Stimulated activated CD4-positive, alpha-beta T cell treated with anti-CD3 and anti-CD28 coated beads, Interleukin-12 subunit alpha, Interleukin-12 subunit beta, amount 100 ng/mL, for 24 hours (primary cell): ENCODE measurements at places on chromosomes 6 and 20.

GRCh38 chr20:20603339-20603990 lies 109.0 kb downstream of the RALGAPA2 start:
- no peak for DNase-seq

DNA sequence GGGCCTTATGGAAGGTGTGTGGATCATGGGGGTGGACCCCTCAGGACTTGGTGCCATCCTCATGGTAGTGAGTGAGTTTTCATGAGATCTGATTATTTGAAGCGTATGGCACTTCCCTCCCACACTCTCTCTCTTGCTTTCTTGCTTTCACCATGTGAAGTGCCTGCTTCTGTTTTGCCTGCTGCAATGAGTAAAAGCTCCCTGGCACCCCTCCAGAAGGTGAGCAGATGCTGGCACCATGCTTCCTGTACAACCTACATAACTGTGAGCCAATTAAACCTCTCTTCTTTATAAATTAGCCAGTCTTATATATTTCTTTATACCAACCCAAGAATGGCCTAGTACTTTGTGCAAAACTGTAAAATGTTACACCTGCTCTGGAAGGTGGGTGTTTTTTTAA lies 396.8 kb upstream of the HS3ST5 start:
- DNase-seq: no peak

GRCh38 chr6:75968143-75968542 lies 104.3 kb downstream of the IMPG1 start:
- DNase-seq: no peak

DNA sequence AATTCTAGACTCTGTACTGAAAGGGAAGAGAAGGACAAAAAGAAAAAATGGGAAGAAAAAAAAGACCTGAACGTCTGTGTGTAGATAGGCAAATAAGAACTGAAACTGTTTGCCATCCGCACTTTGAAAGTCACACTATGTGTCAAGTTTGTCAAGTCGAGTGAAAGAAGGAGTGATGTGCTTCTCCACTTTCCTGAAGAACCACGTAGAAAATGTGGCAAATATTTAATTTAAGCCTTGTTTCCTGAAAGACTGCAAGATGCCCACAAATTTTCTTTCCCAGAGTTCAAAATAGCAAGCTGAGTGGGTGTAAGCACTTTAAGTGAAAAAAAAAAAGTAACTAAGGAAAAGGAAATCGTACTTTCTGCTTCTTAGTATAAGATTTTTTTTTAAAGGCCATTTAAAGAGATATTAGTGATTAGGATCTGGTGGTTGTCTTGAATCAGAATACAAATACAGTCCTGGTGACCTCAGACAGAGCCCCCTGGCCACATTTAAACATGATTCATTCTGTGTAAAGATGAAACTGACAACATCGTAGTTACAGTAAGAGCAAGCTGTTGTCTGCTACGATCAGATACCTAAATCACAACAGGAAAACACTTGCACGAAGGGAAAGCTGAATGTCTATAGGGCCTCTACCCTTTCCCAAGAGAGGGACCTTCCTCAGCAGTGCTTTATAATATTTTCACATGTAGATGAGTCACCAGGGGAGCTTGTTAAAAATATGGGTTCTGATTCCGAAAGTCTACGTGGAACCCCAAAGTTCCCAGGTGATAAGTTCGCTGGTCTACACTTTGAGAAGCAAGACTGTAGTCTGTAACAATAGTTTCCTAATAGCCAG lies 102.3 kb downstream of the HIVEP2 start:
- no peak for DNase-seq

- DNase-seq: no peak
Observed at GRCh38 chr20:19976595-19977372, 40.4 kb upstream of the NAA20 start.

- DNase-seq: no peak
Observed at GRCh38 chr6:122405417-122405816, 6.0 kb downstream of the HSF2 start.

- DNase-seq: no peak
Observed at GRCh38 chr6:116118608-116119007, 7.3 kb downstream of the COL10A1 start.

DNA sequence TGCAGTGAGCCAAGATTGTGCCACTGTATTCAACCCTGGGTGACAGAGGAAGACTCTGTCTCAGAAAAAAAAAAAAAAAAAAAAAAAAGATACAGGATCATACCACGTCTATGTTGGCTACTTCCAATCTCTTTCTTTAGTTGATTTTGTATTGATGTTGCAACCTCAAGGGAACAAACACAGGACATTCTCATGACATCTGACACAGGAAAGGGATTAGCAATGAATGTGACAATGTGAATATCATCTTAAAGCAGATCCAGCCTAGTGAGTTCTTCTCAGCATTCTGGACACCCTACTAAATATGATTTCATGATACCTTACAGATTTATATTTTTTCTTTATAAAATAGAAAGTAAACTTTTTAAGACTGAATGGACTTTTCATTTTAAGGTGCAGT lies 580.3 kb downstream of the PRKN start:
- no peak for DNase-seq

- no peak for DNase-seq
Observed at GRCh38 chr6:150636808-150637207, 37.1 kb downstream of the PLEKHG1 start.

- DNase-seq: no peak
Observed at GRCh38 chr6:167013067-167013466, 13.9 kb downstream of the CEP43 start.

DNA sequence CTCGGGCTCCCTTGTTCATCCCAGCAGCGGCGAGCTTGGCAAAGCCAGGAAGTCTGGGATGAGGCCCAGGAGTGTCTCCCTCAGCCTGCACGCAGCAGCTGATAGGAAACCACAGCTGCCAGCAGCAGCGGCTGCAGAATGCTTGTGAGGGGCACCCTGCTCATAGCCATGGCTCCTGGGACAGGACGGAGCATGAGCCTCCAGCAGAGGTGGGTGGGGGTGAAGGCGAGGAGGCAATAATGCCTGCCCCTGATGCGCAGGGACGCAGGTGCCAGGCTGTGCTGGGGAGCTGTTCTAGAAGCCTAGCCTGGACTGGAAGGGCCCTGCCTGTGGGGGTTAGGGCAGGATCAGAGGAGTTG lies 157.9 kb downstream of the CD83 start:
- DNase-seq: no peak

- no peak for DNase-seq
Observed at GRCh38 chr6:37435816-37436215, 2.8 kb downstream of the CMTR1 start.

GRCh38 chr6:131003488-131004386 lies 59.3 kb downstream of the EPB41L2 start:
- no peak for DNase-seq

DNA sequence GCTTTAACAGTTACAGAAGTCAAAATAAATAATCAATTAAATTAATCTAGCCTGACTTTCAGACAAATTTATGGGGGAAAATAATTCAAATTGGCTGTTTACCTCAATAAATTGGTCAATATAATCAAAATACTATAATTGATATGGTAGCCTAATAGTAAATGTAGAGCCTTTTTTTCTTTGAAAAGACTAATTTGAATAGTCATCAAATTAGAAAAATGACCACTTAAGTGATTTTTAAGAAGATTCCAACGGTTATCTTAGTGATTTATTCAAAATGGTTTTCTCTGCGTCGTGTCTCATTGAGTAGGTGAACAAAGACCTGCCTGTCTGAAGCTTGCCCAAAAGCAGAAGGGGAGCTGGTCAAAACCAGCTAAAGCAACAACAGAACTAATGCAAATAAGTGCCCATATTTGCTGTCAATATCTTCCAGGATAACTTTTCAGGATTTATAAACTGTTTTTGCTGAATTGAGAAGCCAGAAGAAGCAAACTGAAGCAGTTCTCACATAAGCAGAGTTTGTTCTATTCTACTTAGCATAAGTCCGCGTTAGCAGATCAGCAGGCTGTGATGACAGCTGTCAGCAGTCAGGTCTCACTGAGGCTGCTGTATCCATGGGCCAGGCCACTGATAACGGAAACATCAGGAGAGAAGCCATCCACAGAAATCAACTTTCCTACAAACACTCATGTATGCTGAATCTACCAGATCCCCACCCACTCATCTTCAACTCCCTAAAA lies 7.0 kb downstream of the RCAN2 start:
- no peak for DNase-seq

GRCh38 chr6:13400772-13401171 lies 72.4 kb upstream of the TBC1D7 start:
- no peak for DNase-seq

GRCh38 chr6:15761045-15761502 lies 98.2 kb upstream of the DTNBP1 start:
- no peak for DNase-seq

DNA sequence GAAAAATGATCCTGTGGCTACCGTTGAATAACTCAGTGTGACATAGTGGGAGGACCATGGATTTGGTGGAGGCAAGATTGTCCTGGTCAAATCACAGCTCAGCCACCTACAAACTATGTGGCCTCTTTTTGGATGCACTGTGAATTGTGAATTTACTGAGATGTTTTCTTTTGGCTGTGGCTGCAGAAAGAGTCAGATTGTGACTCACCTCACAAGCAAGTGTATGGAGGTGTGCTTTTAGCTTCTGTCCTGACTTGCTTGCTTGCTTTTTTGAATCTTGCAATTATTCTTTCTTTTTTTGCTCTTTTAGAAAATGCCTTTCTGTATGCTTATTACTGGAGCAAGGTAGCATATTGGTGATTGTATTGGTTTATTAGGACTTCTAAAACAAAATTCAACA lies 122.9 kb upstream of the FOXO3 start:
- no peak for DNase-seq

- DNase-seq: no peak
Observed at GRCh38 chr20:38167851-38168760, 3.0 kb upstream of the TGM2 start.

- DNase-seq: no peak
Observed at GRCh38 chr6:160999516-160999915, 7.9 kb downstream of the MAP3K4 start.

DNA sequence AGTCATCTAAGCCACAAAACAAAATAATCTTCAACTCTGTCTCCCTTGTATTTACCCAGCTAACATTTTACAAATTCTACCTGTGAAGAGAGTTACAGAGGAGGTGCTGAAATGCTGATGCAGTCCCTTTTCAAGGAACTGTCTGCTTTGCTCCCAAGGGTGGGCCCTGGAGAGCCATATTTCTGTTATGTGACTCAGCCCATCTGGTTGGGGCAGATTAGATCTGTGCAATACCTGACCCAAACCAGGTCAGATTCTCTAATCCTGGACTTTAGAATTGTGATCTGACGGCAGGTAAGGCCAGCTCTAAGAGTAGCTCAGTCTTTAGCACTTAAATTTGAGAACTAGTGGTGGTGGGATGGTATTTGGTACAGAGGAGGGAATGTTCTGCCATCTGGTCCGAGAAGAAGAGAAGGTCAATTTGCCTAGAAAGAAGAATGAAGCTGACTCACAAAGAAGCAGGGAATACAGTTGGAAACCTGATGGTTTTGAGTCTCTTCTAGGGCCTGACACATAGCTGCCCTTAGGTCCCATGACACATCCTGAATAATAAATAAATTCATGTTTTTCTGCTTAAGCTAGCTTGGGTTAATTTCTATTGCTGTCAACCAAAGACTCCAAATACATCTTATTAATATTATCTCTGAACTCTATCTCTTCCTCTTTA lies 8.1 kb downstream of the ZNF311 start:
- DNase-seq: no peak

- DNase-seq: no peak
Observed at GRCh38 chr20:24535941-24536730, 66.7 kb downstream of the SYNDIG1 start.

DNA sequence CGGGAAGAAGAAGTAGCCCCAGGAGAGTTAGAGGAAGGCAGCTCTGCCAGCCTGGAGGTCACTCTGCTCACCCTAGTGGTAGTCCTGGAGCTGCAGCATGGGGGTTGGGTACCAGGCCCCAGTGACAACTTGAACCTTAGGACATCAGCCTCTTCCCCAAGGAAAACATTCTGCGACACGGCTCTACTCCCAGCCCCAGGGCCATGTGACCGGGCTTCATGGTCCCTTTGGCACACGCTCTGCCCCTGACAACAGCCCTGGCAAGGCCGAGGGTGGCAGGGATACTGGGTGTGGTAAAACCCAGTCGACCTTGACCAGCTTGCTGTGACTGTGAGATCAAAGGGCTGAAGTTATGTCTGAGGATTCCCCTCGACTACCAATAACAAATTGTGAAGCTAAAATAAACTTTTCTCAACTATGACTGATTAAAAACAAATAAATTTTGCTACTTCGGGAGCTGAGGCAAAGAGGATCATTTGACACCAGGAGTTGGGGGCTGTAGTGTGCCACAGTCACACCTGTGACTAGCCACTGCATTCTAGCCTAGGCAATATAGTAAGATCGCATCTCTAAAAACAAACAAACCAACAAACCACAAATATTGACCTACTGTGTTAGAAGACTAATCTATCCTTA lies 24.4 kb upstream of the ARID1B start:
- no peak for DNase-seq

- DNase-seq: no peak
Observed at GRCh38 chr6:1841136-1841535, 231.4 kb downstream of the FOXC1 start.

- DNase-seq: no peak
Observed at GRCh38 chr6:158839796-158840195, 20.6 kb upstream of the EZR start.

DNA sequence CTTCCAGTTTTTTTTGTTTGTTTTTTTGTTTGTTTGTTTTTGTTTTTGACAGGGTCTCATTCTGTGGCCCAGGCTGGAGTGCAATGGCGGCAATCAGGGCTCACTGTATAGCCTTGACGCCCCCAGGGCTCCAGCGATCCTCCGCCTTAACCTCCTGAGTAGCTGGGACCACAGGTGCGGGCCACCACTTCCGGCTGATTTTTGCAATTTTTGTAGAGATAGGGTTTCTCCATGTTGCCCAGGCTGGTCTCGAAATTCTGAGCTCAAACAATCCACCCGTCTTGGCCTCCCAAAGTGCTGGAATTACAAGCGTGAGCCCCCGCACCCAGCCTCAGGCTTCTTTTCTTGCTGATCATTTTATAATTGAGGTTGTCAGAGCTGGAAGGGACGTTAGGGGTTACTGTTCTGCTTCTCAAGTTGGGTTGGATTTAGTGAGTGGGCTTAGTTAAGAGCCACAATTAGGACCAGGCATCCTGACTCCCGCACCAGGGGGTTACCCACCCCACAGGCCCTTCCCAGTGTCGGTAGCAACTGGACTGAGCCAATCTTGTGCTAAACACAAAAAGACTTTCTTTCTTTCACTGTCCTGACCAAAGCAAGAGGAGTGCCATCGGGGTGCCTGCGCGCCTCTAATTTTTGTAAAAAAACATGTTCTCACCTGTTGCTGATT lies 13.1 kb upstream of the ZSCAN9 start:
- no peak for DNase-seq

- no peak for DNase-seq
Observed at GRCh38 chr20:41598719-41599118, 19.5 kb downstream of the CHD6 start.
